ENCODE measurements at places on chromosomes 7 and 10.

DNA sequence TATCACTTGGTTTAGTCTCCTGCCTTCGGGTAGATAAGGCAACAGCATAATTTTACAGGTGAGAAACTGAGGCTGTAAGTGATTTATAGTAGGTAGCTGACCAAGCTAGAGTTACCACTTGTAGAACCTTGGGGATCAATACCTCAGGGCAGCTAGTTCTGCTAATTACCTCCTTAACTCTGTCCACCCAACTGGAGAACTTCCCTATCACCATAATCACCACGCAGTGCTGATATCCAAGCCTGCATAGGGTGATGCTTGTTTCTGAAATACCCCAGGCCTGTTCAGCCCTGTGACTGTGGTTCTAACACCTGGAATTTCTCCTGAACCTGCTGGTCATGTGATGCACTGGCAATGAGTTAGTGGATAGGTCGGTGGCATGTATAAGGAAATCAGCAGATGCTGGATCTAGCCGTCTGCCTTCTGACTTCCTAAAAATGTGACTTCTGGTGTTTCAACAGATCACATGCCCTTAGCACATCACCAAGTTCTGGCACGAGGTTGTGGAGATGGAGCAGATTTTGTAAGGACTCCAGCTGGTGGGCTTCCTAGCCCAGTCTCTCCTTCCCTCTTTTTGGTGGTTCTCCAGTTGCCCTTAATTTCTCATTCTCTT lies 15.3 kb downstream of the PLAU start:
- DNase-seq, result no peak

- DNase-seq, result no peak
These were observed 22.4 kb downstream of the ZFAND2A start for GRCh38 chr7:1137517-1138167.

- no peak for DNase-seq
These were observed 234.2 kb downstream of the USP6NL start for GRCh38 chr10:11377267-11377666.

DNA sequence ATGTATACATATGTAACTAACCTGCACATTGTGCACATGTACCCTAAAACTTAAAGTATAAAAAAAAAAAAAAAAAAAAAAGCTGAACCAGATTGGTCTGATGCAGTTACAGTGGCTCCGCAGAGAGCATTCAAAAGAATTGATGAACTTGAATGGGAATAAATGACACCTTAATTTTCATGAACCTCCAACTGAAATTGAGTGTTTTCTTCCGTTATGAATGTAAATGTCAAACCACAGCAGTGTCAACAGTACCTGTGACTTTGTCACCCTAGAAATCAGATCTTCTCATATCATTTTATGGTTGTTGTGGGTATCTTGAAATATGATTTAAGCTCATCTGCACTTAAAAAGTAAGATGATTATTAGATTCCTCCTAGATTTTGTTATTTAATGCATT lies 32.7 kb upstream of the SRGN start:
- no peak for DNase-seq

Measured in stimulated activated CD4-positive, alpha-beta T cell treated with anti-CD3 and anti-CD28 coated beads, Interleukin-15, amount 100 ng/mL, for 1 hour (primary cell).